ENCODE measurements at places on chromosomes 12 and 14.

GRCh38 chr14:91830777-91831176 is 36.6 kb downstream of the TC2N start:
- DNase-seq = no peak

GRCh38 chr14:78182722-78183121 is 12.5 kb downstream of the NRXN3 start:
- DNase-seq = no peak

GRCh38 chr14:64714432-64715025 is 10.3 kb downstream of the PLEKHG3 start:
- no peak for DNase-seq

DNA sequence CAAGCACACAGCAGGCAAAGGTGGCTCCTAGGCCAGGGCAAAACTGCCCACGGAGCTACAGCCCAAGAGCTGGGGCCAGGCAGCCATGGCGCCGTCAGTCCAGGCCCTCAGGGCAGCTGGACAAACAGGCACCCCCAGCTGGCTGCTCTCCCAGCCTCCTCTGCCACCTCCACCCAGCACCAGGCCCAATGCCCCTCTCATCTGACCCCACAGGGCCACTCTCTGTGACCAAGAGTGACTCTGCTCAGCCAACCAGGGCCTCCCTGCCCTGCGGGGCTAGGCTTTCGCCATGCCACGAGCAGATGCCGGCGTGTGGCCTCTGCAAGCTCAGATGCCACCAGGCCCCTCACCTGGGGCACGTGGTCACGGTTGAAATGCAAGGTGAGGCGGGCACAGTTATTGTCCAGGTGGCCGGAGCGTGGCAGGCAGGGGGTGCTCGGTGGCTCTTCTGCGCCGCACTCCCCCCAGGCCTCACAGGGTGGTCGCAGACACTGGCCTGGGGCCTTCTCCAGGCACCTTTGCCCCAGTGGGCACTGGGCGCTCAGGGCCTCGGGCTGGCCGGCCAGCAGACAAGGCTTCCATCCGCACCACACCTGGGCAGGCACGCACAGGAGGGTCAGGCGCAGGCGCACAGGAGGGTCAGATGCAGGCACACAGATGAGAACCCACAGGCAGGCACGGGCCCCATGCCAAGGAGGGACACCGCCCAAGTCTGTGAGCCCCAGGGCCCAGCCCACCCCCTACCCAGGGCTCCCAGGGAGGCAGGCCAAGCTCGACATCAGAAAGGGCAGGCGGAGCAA is 23.0 kb downstream of the JAG2 start:
- DNase-seq = no peak

DNA sequence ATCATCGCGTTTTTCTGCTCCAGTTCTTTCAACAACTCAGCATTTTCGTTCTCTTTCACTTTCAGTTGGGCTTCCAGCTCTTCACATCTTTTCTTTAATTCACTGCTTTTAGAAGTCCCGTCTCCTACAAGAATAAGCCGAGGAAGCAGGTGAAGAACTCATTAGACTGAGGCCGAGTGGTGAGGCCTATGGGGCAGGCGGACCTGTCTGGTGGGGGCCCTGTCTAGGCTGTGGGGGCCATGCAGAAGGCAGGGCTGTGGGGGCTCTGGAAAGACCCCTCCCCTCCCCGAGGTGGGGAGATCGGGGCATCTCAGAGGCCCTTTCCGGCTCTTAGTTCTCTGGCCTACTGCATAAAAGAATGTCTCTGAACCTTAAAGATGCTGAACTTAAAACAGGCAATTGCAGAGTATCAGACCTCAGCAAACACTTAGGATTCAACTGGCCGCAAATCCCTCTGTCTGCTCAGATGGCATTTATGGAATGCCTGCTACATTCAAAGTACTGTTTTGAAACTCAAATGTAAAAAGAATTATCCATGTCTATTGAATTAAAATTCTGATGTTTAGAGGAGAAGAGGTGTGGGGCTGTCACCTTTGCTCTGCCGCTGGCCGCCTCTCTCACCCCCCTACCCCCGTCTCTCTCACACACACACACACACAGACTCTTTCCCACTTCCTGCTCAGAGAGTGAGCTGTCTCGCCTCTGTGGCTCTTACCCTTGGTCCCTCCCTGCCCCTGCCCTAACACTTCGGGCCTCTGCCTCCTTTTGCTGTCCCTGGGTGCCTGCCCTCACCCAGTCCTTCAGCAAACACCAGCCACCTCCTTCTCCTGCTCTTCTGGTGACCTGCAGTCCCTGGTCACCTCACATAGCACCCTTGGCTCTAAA is 34.7 kb downstream of the CCDC92 start:
- peak; percentile 67 for DNase-seq

DNA sequence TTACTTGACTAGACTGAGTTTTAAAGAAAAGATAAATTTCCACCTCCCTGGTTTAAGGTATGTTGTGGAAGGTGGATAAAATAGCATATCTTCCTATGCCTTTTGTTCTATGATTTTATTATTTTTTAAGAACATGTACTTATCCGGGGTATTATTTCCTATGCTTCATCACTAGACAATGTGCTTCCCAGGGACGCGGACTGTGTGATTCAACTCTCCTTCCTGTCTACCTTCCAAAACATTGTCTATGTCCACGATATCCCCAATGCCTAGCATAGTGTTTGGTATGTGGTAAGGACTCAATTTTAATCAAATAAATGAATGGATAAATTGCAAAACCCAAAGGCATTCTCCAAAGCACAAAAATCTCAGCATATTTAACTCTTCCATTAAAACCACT is 8.3 kb upstream of the CCND2 start:
- DNase-seq = no peak

DNA sequence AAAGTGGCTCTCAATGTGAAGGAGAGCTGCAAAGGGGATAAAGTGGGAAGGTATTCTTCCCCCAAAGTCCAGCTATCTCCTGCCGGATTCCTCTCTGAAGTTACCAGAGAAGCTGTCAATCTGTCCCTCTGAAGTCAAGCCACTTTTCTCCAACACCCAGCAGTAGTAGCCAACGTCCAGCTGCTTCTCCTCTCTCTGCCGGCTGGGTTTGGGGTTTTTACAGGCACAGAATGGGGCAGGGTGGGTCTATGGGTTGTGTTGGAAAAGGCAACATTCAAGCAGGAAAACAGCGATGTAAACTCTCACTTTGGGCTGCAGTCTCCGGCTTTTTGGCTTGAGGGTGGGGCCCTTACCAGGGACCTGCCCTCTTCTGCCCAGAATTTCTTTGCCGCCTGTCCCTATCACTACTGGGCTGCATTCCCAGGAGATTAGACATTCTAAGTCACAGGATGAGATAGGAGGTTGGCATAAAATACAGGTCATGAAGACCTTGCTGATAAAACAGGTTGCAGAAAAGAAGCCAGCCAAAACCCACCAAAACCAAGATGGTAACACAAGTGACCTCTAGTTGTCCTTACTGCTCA is 16.3 kb downstream of the CAPZA3 start:
- DNase-seq = no peak

Data from activated CD4-positive, alpha-beta memory T cell treated with anti-CD3 and anti-CD28 coated beads, Interleukin-2, amount 10 ng/mL, durations not matched to agents 7 days and 5 days (primary cell).